Neuronal stem cell (in vitro differentiated cells): ENCODE measurements at places on chromosomes 13 and 19.

DNA sequence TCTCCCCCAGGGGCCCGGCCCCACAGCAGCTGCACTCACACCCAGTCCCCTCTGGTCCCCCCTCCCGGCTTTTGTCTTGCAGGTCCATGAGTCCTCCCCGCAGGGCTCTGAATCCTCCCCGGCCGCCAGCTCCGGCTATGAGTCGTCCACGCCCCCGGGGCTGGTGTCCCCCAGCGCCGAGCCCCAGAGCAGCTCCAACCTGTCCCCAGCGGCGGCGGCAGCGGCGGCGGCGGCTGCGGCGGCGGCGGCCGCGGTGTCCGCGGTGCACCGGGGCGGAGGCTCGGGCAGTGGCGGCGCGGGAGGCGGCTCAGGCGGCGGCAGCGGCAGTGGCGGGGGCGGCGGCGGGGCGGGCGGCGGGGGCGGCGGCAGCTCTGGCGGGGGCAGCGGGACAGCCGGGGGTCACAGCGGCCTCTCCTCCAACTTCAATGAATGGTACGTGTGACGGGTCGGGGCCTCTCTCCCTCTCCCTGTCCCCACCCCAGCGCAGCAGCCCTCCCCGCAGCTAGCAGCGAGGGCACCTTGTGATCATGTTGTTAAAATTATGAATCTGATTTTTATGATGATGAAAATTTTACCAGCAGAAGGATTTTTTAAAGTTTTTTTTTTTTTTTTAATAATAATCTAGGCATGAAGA is 3.8 kb downstream of the ZIC2 start:
- no peak for DNase-seq

- DNase-seq = peak; percentile 71
Observed at GRCh38 chr19:49533551-49534488, 6.0 kb downstream of the RCN3 start.

- DNase-seq = no peak
Observed at GRCh38 chr13:46082324-46082723, 22.5 kb downstream of the CPB2 start.

GRCh38 chr19:55820037-55820436 is 11.8 kb downstream of the NLRP11 start:
- DNase-seq = no peak

DNA sequence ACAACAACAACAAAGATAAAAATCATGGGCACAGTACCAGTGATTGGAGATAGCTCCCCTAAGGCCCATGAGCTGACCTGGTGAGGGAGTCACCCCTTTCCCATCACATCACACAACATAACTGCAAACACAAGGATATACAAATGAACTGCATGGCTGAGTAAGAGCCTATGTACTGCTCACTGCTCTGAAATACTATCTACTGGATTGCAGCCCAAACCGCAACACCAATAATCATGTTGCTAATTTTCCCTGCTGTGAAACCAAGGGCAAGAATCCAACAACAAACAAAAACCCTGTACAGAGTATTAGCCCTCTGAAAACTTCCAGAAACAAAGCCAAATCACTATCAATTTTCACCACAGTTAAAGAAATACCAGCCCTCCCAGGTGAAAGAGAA is 1893.2 kb downstream of the PCDH9 start:
- no peak for DNase-seq

DNA sequence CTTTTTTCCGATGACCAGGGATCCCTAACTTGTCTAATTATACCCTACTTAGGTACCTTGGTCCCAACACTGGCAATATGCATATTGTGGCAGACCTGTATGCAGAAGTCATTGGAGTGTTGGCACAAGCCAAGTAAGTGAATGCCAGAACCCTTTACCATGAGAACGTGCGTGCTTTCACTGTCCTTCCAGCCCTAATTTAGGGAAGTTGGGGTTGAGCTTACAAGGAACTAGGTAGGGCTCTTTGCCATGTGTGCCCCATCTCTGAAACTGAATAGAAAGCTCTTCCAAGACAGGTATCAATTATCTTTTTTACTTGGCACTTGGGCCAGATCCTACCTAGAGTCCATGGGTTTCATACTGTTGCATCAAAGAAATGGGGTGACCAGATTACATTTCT is 93.2 kb downstream of the FRY start:
- DNase-seq = no peak

DNA sequence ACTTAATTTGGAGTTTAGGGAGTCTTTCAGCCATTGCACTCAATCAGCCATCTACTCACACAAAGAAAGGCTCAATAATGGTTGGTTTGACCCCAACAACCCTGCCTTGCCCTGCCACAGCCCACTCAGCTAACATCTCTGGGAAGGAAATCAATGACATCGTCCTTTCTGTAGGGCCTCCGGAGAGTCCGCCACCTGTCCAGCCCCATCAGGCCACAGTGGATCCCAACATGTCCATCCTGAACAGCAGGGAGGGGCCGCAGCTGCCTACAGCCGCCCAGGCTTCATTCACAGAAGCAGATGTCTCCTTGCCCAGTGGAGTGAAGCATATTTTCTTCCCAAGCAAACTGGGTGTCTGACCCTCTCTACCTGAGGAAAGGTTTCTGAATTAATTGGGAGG is 4.2 kb upstream of the CDX2 start:
- DNase-seq = no peak

- DNase-seq = no peak
Observed at GRCh38 chr19:14150041-14150769, 13.8 kb upstream of the ASF1B start.

GRCh38 chr13:36804588-36804987 is 14.4 kb upstream of the RFXAP start:
- no peak for DNase-seq

GRCh38 chr13:79405501-79405830 is 589 bp downstream of the RBM26 start:
- DNase-seq = no peak

DNA sequence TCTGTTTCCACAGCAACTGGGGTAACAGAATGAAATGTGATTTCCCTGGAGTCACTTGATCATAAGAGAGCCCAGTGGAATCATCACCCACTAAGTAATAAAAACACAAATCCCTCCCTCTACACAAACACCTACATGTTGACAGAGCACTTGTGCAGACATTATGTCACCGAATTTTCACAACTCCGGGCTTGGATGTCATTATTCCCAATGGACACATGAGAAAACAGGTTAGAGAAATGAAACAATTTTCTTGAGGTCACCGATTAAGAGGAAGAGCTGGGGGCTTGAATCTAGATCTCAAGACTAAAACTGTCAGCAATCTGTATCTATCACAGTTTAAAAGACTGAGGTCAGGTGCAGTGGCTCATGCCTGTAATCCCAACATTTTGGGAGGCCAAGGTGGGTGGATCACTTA is 3.1 kb downstream of the XRCC1 start:
- DNase-seq = no peak

DNA sequence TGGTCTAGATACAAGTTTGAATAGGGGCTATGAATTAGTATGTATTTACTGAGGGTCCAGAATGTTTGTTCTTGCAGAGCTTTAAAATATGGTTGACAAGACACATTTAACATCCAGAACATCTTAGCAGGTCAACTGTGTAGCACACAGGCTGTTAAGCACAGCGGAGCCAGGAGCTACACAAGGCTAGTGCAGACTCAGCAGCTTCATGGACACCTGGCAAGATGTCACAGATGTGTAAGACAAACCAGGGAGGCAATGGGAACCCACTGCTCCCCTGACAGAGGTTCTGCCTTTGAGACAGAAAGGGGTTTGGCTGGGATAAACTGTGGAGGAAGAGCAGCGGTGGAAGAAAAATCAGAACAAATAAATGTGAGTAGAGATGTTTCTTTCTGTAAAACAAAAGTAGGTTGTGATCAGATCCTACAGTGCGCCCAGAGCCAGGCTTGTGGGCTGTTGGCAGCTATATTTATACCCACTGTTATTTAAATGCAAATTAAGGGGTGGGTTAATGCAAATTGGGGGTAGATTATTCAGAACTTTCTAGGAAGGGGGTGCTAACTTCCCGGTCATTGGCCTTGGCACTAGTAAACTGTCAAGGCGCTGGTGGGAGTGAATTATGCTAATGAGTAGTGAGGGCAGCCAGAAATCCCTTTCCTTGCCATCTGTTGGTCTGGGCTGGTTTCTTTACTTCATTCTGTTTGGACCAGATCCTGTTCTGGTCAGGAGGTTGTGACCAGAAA is 33.0 kb downstream of the MIPEP start:
- DNase-seq = no peak

- no peak for DNase-seq
Observed at GRCh38 chr19:10122045-10122444, 2.3 kb upstream of the EIF3G start.

DNA sequence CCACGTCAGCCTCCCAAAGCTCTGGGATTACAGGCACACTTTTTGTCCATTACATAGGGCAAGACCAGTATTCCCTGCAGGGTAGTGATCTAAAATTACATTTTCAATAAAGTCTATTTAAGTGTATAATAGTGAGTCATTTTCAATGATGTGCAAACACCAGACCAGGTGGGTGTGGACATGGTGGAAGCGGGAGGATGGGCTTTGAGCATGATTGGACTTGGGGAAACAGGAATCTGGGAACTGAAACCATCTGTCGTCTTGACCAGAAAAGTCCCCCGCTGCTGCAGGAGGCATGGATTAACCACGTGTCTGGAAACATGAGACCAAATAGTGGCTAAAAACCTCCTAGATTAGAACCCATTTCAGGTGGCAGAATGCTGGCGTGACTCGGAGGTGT is 4.9 kb downstream of the FXYD3 start:
- DNase-seq = no peak

DNA sequence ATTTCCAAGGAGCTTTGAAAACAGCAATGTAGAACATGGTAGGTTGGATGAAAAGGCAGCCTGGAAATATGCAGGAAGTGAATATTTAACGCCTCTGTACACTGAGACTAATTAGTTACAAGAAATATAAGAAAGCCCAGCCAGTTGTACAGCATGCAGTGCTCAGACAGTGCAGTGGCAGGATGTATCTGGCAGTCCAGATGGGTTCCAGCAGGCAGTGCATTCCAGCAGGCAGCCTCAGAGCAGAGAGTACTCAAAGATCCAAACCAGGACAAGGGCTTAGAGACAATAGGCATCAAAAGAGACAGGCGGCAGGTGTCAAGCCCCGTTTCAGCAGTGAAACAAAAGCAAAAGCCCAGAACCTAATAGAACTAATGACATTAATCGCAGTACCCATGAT is 2776.3 kb downstream of the PCDH9 start:
- peak; percentile 14 for DNase-seq

GRCh38 chr19:1782521-1782920 is 29.2 kb downstream of the ONECUT3 start:
- no peak for DNase-seq

- no peak for DNase-seq
Observed at GRCh38 chr19:32289566-32290210, 55.7 kb upstream of the ZNF507 start.

DNA sequence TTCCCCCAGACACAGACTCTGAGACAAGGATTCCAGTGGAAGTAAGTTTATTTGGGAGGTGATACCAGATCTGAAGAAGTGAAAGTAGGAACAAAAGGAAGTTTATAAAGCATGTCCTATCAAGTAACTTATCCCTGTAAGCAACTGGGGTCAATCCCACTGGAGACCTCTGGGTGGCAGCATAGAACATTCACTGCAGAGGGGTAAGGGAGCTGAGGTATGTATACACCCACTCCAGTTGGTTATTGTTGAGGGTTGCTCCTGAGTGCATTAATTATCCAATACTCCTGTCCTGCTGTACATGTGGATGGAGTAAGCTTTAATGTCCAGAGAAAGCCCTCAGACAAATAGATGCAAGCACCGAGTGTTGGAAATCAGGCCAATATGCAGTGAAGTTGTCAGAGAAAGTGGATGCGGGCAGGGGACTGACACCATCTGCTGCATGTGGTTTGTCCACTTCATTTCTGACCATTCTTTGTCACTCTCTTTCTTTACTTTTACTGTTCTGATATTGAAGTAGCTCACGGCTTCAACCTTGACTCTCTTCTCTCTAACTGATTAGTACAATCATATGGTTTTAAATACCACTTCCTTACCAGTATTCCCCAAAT is 46.7 kb downstream of the NOTCH3 start:
- DNase-seq = no peak

GRCh38 chr19:2533686-2534422 is 57.9 kb downstream of the GADD45B start:
- no peak for DNase-seq

DNA sequence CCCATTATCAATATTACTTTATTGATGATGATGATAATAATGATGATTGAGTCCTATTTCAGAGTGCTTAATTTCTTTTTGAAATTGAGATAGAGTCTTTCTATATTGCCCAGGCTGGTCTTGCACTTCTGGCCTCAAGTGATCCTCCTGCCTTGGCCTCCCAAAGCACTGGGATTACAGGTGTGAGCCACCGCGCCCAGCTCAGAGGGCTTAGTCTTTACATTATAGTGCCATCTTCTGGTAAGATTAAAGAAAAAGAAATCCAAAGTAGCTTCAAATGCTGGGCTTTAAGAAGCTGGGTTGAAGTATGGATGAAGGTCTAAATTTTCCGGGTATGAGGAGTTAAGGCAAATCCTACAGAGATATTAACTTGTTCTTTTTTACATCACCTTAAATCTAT is 3.4 kb upstream of the ZNF333 start:
- no peak for DNase-seq

DNA sequence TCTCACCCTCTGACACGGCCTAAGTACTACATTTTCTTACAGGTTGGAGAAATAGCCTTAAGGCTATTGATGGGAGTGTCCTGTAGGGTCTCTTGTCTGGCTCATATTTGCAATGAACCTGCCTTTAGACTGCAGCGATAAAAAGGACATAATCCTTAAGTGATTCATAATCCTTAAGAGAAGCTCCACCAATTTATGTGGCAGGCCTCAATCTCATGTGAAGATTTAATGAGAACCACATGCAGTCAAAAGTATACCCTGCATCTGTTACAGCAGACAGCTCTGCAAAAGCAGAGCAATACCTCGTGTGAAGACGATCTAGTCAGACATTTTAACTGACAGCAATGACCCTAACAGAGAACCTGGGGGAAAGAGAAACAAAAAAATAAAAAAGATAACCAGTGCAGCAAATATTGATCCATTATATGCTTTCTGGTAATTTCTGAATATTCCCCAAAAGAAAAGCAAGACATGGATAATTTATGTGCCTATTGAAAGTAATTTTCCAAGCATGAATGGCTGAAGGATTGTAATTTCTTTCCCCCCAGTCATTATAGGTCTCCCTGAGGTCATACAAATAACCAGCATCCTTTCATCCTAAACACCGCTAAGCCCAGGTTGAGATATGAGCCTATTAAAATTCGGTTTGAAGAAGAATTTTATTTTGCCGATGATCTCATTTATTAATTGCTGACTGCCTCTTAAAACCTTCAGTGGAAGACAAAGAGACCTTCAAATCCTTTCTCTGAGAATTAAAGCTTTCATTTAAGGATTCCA is 321.8 kb upstream of the NBEA start:
- no peak for DNase-seq

- no peak for DNase-seq
Observed at GRCh38 chr19:13850910-13851733, 25.8 kb upstream of the NANOS3 start.

GRCh38 chr13:103638706-103639105 is 572.5 kb upstream of the SLC10A2 start:
- no peak for DNase-seq

GRCh38 chr13:74128156-74128767 is 5.9 kb downstream of the KLF12 start:
- DNase-seq = no peak

GRCh38 chr19:18282021-18282787 is 782 bp upstream of the JUND start:
- DNase-seq = no peak

GRCh38 chr13:90049989-90050671 is 1297.4 kb upstream of the MIR17HG start:
- DNase-seq = no peak

- DNase-seq = no peak
Observed at GRCh38 chr19:44529536-44529935, at the start of gene CEACAM20. Gene CEACAM20, minus strand, starts transcription at chr19:44529675. Its CDS starts 166 bp downstream, at chr19:44529509.
